ENCODE measurements at places on chromosomes 4 and X. TPM values are rescaled to one million over a fixed set of nuclear protein-coding genes. Genes with fewer than 3 reads are reported as not detected.

The TBC1D8B gene
- 3.6 TPM for total RNA-seq

DNA sequence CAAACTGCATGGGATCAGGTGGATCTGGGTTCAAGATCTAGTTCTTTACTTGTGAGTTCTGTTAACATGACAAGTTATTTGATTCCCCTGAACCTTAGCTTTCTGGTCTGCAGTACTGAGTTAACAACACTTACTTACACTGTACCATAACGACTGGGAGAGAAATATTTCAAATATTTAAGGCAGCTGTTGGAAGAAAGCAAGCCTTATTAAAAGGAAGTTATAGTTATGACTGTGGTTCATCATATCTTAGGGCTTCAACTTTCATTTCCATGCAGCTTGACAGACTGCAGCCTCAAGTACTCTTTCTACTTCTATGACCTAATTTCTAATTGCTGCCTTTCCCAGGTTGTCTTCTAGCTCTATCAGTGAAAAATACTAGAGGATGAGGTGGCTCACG is 40.0 kb upstream of the PDGFRA start:
- H3K27ac ChIP-seq = no peak overlapping the region
- H3K4me1 ChIP-seq = no peaks in the 10 kb centered on the region
- no peak overlapping the region for H3K4me3 ChIP-seq
- no peaks in the 10 kb centered on the region for H3K36me3 ChIP-seq
- H3K27me3 ChIP-seq = no peaks in the 10 kb centered on the region
- DNase-seq = no peak

The GUCY1A1 gene
- 35.5 TPM for total RNA-seq

The FRMPD3 gene
- not detected for total RNA-seq

- H3K36me3 ChIP-seq = no peaks in the 10 kb centered on the region
- H3K27me3 ChIP-seq = no peaks in the 10 kb centered on the region
- no peaks in the 10 kb centered on the region for H3K4me1 ChIP-seq
- H3K27ac ChIP-seq = no peak overlapping the region
- H3K4me3 ChIP-seq = no peak overlapping the region
These were observed 68.8 kb downstream of the IL15 start for GRCh38 chr4:141705048-141705746.

GRCh38 chr4:85659610-85660218 is 184.8 kb downstream of the ARHGAP24 start:
- no peaks in the 10 kb centered on the region for H3K36me3 ChIP-seq
- no peak overlapping the region for H3K4me3 ChIP-seq
- DNase-seq = no peak
- H3K27me3 ChIP-seq = no peaks in the 10 kb centered on the region

The HSD17B10 gene
- 102 TPM for total RNA-seq

DNA sequence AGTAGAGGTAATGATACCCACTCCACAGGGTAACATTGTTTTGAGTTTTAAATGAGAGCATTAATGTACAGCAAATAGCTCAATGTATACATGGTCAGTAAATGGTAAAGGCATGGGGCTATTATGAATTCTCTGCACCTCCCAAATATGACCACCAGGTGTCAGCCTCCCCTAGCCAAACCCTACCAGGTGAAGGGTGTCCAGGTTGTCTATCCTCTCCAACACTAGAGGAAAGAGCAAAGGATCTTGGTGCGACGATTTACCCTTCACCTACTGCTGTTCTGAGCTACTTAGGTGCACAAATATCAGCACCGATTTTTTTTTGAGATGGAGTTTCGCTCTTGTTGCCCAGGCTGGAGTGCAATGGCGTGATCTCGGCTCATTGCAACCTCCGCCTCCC is 26.5 kb upstream of the XIAP start:
- no peaks in the 10 kb centered on the region for H3K27me3 ChIP-seq
- H3K4me1 ChIP-seq = no peaks in the 10 kb centered on the region
- no peak overlapping the region for H3K4me3 ChIP-seq
- H3K36me3 ChIP-seq = no peaks in the 10 kb centered on the region
- no peak overlapping the region for H3K27ac ChIP-seq

GRCh38 chr4:105414316-105414715 is 59.5 kb downstream of the PPA2 start:
- DNase-seq = no peak
- H3K4me1 ChIP-seq = no peaks in the 10 kb centered on the region
- H3K36me3 ChIP-seq = peaks cover 8% of the 10 kb centered on the region
- H3K4me3 ChIP-seq = no peak overlapping the region

The XAGE1A gene
- total RNA-seq = not detected

The CNGA1 gene
- 0.24 TPM for total RNA-seq

- DNase-seq = no peak
- H3K4me3 ChIP-seq = no peak overlapping the region
- H3K27me3 ChIP-seq = no peaks in the 10 kb centered on the region
- H3K4me1 ChIP-seq = no peaks in the 10 kb centered on the region
- no peak overlapping the region for H3K27ac ChIP-seq
These were observed 724.8 kb upstream of the MAGEB2 start for GRCh38 chrX:29490606-29491005.

DNA sequence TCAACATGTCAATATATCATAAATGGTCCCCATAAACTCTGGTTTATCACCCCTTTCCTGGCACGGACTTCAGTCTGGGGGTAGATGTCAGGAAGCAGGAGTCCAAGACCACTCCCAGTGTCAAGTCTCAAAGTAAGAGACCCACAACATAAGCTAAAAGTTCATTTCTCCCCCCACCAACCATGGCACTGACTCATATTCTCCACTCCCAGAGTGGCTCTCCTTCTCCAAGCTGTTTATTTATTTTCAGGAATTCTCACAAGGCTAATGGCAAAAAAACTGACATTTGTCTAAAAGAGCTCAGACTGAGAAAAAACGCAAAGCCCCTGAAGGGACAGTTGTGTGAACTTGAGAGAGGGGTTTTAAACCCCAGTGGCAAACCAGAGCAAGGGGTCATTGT is 217.0 kb downstream of the RAB28 start:
- no peak overlapping the region for H3K4me3 ChIP-seq
- H3K36me3 ChIP-seq = no peaks in the 10 kb centered on the region
- H3K27ac ChIP-seq = no peak overlapping the region
- no peak for DNase-seq
- no peaks in the 10 kb centered on the region for H3K27me3 ChIP-seq
- no peaks in the 10 kb centered on the region for H3K4me1 ChIP-seq

GRCh38 chr4:20625426-20625825 is 74.8 kb upstream of the PACRGL start:
- no peaks in the 10 kb centered on the region for H3K36me3 ChIP-seq
- no peaks in the 10 kb centered on the region for H3K27me3 ChIP-seq
- H3K4me3 ChIP-seq = no peak overlapping the region
- no peak overlapping the region for H3K27ac ChIP-seq
- H3K4me1 ChIP-seq = no peaks in the 10 kb centered on the region

The LANCL3 gene
- total RNA-seq = 0.08 TPM

DNA sequence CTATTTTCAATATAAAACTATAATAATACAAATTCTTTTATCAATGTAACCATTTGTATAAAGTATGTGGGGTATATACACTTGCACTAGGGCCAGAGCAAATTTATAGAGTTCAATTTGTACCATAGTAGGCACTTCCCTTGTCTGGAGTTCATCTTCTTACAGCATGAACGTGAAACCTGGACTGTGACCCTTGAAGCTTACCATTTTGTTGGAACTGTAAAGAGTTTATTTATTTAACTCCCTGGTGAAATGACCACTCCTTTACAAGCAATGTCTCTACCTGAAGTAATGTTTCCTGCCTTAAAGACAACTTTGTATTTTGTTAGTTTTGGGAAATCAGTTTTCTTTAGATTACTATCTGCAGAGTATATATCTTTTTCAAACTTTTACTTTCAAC is 188.2 kb downstream of the ARAP2 start:
- H3K4me1 ChIP-seq = no peaks in the 10 kb centered on the region
- H3K27ac ChIP-seq = no peak overlapping the region
- no peak overlapping the region for H3K4me3 ChIP-seq
- H3K27me3 ChIP-seq = no peaks in the 10 kb centered on the region

- H3K27ac ChIP-seq = no peak overlapping the region
- no peak for DNase-seq
- H3K4me1 ChIP-seq = no peaks in the 10 kb centered on the region
- H3K36me3 ChIP-seq = no peaks in the 10 kb centered on the region
- no peak overlapping the region for H3K4me3 ChIP-seq
These were observed 21.3 kb downstream of the ZNF330 start for GRCh38 chr4:141241986-141242385.

The POF1B gene
- total RNA-seq = 14.5 TPM

The TNIP3 gene
- not detected for total RNA-seq

DNA sequence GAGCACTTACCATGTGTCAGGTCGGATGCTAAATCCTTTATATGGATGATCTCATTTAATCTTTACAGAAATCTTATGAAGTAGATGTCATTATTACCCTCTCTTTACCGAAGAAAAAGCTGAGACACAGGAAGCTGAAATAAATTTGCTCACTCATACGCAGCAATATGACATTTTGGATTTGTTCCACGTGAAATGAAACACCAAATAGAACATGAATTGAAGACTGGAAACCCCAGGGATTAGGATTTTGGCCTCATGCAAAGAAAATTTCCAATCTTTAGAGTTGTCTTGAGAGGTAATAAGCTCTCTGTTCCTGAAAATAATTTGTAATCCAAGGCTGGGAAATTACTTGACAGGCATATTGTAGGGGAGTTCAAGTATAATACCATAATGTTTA is 354.4 kb upstream of the CLNK start:
- no peak overlapping the region for H3K27ac ChIP-seq
- no peaks in the 10 kb centered on the region for H3K36me3 ChIP-seq

The EXOC1L gene
- not detected for total RNA-seq

The HTN3 gene
- not detected for total RNA-seq

DNA sequence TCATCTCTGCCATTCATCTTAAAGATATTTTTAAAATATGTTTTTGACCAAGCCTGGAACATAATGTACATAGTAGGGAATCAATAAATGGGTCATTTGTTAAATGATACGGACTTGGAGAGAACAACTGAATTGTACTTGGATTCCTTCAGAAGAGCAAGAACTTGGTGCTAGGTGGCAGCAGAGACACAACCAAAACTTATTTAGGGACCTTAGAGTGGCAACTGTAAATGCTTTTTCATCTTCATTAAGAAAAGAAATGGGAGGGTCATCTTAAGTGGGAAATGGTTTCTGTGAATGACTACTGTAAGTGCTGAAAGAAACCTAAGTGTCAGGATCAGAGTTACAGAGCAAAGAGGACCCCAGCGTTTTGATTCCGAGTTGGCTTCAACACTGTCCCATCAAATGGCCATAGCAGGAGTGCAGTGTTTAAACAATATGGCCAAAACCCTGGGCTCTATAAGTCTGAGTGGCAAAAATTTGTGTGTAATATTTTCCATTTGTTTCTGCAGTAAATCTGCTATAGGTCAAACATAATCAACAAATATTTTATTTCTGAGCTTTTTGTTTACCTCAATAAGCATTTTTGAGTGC is 213.6 kb downstream of the PALLD start:
- H3K36me3 ChIP-seq = no peaks in the 10 kb centered on the region
- no peak for DNase-seq
- no peak overlapping the region for H3K4me3 ChIP-seq
- H3K4me1 ChIP-seq = peaks cover 27% of the 10 kb centered on the region

The STAG2 gene
- 45.8 TPM for total RNA-seq

- peaks cover 7% of the 10 kb centered on the region for H3K36me3 ChIP-seq
- H3K27me3 ChIP-seq = no peaks in the 10 kb centered on the region
- no peak overlapping the region for H3K4me3 ChIP-seq
- H3K4me1 ChIP-seq = no peaks in the 10 kb centered on the region
These were observed 48.3 kb downstream of the RAB33B start for GRCh38 chr4:139501927-139502899.

DNA sequence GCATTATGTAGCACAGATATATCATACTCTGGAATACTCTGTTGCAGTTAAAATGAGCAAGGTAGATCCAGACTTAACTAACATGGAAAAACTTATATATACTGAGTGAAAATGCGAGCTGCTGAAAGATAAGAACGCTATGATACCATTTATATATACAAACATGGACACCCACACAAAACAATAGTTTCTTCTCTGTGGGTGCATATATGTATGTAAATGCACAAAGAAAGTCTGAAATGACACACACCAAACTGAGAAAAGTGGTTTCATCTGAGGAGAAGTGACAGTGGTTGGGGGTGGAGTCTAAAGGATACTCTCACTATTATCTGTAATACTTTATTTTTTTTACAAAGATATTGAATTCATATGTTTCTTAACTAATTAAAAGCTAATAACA is 12.2 kb upstream of the FGF2 start:
- no peak overlapping the region for H3K27ac ChIP-seq
- DNase-seq = no peak
- H3K4me1 ChIP-seq = no peaks in the 10 kb centered on the region
- no peaks in the 10 kb centered on the region for H3K27me3 ChIP-seq
- no peak overlapping the region for H3K4me3 ChIP-seq

DNA sequence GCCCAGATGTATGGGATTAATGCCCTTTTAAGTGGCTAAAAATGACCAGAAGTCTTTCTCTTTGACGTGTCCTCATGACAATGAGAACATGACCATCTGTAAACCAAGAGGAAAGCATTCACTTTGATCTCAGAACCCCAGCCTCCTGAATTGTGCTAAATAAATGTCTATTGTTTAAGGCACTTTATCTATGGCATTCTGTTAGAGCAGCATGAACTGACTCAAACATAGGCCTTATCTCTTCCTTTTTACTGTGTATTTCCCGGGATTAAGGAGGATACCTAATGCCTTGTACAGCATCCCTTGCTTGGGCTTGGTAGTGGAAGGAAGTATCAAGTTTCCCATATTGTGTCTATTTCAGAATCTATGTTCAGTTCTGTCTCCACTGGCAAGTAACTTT is 47.2 kb upstream of the HS3ST1 start:
- H3K4me3 ChIP-seq = no peak overlapping the region
- H3K36me3 ChIP-seq = no peaks in the 10 kb centered on the region
- DNase-seq = no peak
- H3K4me1 ChIP-seq = no peaks in the 10 kb centered on the region

GRCh38 chrX:152904151-152905080 is 6.5 kb downstream of the ZNF185 start:
- no peak overlapping the region for H3K4me3 ChIP-seq
- no peaks in the 10 kb centered on the region for H3K36me3 ChIP-seq
- no peaks in the 10 kb centered on the region for H3K4me1 ChIP-seq
- H3K27ac ChIP-seq = no peak overlapping the region
- no peaks in the 10 kb centered on the region for H3K27me3 ChIP-seq
- DNase-seq = no peak

The HPSE gene
- total RNA-seq = 1.0 TPM

The MAGEA10 gene
- not detected for total RNA-seq

DNA sequence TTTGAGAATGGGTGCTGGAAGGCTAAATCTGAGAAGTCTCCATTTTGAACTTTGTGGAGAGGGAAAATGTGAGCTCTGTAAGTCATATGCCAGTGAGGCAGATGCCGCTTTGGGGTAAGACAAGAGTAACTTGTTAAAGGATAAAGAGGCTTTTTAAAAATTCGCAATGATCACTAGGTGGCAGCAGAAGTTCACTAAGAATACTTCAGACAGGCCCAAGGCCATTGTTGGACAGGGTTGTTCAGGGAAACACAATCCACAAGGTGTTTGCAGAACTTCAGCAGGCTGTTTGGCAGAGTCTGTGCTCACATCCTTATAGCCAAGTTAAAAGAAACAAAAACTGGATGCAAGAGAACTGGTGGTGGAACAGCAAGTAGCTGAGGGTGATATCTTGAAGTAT is 13.7 kb upstream of the PIGA start:
- no peak for DNase-seq
- no peaks in the 10 kb centered on the region for H3K27me3 ChIP-seq
- H3K4me3 ChIP-seq = no peak overlapping the region
- no peak overlapping the region for H3K27ac ChIP-seq
- no peaks in the 10 kb centered on the region for H3K4me1 ChIP-seq
- no peaks in the 10 kb centered on the region for H3K36me3 ChIP-seq

- no peaks in the 10 kb centered on the region for H3K36me3 ChIP-seq
- H3K4me1 ChIP-seq = no peaks in the 10 kb centered on the region
- H3K27ac ChIP-seq = no peak overlapping the region
- no peaks in the 10 kb centered on the region for H3K27me3 ChIP-seq
These were observed 131.2 kb upstream of the GPC4 start for GRCh38 chrX:133546441-133546840.

The TMSB15B gene
- total RNA-seq = not detected

The RBM47 gene
- 4.4 TPM for total RNA-seq

Data from right atrium auricular region (tissue), 2 donors.